ENCODE measurements at places on chromosomes 7 and 10. TPM values are rescaled to one million over a fixed set of nuclear protein-coding genes. Genes with fewer than 3 reads are reported as not detected.

DNA sequence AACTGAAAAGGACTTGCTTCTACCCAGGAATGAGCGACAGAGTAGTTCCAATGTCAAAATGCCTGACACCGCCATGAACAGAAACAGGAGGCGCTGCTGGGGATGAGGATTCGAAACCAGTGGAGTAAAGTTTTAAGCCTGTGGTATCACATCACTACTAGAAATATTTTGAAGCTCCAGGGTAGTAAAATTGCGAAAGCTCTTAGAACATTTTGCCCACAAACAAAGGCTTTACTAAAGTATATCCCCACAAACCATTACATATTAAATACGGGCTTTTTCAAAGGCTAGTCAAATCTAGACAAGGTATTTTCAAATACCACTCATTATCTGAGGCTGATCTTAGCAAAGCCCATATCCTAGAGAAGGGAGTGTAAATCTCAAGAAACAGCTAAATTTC, 2.4 kb downstream of the PRDX3 start:
- DNase-seq = no peak

GRCh38 chr10:102613286-102613685, 31.0 kb upstream of the TRIM8 start:
- DNase-seq = no peak

GRCh38 chr10:76357726-76358415, 926.4 kb downstream of the LRMDA start:
- no peak for DNase-seq

- peak; percentile 81 for DNase-seq
Observed at GRCh38 chr7:151432658-151433521, 7.1 kb downstream of the CRYGN start.

GRCh38 chr10:105691811-105692210, 1050.7 kb downstream of the SORCS3 start:
- DNase-seq = no peak

PAX2 gene
- total RNA-seq = not detected
